ENCODE measurements at places on chromosomes 3 and 15. TPM values are rescaled to one million over a fixed set of nuclear protein-coding genes. Genes with fewer than 3 reads are reported as not detected.

SAMMSON gene
- not detected for total RNA-seq

FOXB1 gene
- not detected for total RNA-seq

SIDT1 gene
- 0.69 TPM for total RNA-seq

ABHD10 gene
- 62.7 TPM for total RNA-seq

CPEB1 gene
- 1.6 TPM for total RNA-seq
